ENCODE measurements at places on chromosomes 11 and 22.

- H3K4me1 ChIP-seq: peaks cover 19% of the 10 kb centered on the region
- H3K27ac ChIP-seq: no peak overlapping the region
These were observed 17.6 kb upstream of the CLPB start for GRCh38 chr11:72451831-72452376.

DNA sequence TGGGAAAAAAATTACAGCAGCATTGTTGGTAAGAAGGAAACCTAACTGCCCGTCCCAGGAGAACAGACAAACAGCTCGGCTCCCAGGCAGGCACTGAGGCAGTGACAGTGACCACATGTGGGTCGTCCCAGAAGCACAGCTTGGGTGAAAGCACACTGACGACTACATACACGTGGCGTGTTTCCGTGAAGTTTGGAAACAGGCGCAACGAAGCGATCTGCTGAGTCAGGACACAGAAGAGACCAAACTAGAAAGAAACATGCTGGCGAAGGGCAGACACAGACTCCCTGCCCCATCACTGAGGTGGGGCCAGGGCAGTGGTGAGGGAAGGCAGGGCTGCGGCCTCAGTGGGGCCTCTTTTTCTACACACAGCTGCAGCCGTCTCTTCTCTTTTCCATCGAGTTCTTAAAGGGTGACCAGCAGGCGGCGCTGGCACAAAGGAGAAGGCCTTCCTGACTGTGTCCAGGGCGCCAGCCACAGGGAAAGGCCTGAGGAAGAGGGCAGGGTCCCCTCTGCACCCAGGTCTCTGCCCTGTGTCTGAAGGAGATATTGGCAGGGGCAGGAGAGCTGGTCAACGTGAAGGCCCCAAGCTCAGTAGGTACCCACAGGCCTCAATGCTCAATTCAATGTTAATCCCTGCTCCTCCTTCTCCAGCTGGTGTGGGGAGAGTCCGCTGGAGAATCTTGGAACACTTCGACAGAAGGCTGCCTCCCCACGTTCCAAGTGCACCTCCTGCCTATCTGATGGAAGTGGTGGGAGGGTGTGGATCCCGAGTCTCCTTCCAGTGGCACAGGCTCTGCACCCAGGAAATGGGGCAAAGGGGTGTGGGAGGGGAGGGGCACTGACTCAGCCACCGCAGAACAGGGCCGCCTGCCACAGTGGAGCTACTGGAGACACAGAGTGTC, 19.9 kb downstream of the CARS1 start:
- no peak overlapping the region for H3K4me3 ChIP-seq
- H3K27me3 ChIP-seq: no peaks in the 10 kb centered on the region
- peaks cover 38% of the 10 kb centered on the region for H3K36me3 ChIP-seq
- no peak overlapping the region for H3K27ac ChIP-seq
- peaks cover under 1% of the 10 kb centered on the region for H3K4me1 ChIP-seq
- peak; percentile 88 for DNase-seq

DNA sequence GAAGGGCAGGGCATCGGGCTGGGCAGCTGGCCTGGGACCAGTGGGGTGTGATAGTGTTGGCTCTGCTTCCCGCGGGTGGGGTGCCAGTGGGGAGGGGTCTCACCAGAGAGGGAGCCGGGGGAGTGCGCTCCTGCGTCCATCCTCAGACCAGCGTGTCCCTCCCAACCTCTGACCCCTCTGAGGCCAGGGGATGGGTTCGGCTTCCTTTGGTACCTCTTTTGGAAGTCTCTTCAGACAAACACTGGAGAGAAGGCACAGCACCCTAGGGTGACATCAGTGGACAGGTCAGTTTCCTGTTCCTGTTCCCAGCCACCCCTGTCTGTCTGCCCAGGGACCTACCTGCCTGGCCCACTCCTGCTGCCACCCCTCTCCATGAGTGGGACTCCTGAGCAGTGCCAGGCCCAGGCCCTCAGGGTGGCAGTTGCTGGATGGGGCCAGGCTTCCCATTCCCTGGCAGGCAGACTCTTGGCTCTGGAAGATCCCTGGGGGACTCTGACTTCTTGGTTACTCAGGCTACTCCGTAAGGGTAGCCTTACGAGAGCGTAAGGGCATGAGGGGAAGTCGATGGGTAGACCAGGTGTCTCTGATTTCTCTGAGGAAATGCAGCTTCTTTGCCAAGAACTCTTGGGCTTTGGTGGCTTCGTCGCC, 2.6 kb downstream of the TAGLN start:
- H3K36me3 ChIP-seq: peaks cover 20% of the 10 kb centered on the region
- no peak overlapping the region for H3K27ac ChIP-seq
- peaks cover 81% of the 10 kb centered on the region for H3K4me1 ChIP-seq
- no peak for DNase-seq
- H3K27me3 ChIP-seq: peaks cover 7% of the 10 kb centered on the region
- H3K4me3 ChIP-seq: no peak overlapping the region

DNA sequence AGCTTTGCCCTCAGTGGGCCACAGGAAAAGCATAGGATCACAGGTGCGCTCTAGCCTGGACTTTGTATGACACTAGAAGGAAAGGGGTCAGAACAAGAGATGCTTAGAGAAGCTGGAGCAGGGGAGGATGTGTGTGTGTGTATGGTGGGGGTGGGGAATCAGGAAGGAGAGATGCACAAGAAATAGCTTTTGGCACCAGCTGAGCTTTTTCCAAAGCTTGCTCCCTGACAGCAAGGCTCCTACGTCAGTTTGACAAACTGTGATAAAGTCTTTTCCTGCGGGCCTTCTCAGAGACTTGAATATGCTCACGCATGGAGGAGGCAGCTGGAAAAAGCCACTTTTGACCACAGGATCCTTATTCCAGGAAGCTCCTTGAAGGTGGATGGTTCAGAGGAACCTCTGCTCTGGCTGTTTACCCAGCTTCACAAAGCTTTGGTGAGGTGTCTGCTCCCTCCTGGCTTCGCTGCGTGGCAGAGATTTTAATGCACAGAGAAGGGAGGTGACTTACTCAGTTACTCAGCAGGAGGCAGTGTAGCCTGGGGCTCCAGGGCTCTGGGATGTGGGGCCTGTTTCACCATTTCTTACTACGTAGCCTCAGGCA, 3.9 kb downstream of the CDC42EP1 start:
- no peak overlapping the region for H3K4me3 ChIP-seq
- H3K27me3 ChIP-seq: peaks cover 19% of the 10 kb centered on the region
- DNase-seq: no peak
- no peak overlapping the region for H3K27ac ChIP-seq
- no peaks in the 10 kb centered on the region for H3K36me3 ChIP-seq

GRCh38 chr11:19938866-19939265, 221.4 kb downstream of the DBX1 start:
- no peaks in the 10 kb centered on the region for H3K4me1 ChIP-seq
- no peaks in the 10 kb centered on the region for H3K27me3 ChIP-seq
- DNase-seq: no peak

DNA sequence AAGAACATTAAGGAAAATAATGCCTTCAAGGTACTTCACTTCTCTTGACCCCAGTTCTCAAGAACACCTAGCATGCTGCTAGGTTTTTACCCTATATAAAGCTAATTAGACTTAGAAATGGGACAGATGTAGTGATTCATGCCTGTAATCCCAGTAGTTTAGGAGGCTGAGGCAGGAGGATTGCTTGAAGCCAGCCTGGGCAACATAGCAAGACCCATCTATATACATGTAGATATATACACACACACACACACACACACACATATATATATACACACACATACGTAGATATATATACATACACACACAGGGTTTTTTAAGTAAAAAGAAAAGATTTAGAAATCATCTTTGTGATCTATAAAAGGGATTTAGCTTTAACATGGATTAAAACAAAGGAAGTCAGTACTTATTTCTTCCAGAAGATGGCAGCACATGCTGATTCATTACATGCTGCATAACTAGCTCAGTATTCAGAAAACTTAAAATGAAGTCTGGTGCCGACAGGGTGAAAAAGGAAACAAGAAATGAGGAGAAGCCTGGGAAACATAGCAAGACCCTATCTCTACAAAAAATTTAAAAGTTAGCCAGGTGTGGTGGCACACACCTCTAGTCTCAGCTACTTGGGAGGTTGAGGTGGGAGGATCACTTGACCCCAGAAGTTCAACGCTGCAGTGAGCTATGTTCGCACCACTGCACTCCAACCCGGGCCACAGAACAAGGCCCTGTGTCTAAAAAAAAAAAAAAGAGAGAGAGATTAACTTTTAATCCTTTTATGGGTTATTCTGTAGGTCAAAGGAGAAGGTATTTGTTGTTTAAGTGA, 28.5 kb upstream of the RBX1 start:
- H3K36me3 ChIP-seq: peaks cover 37% of the 10 kb centered on the region
- H3K27me3 ChIP-seq: no peaks in the 10 kb centered on the region
- DNase-seq: no peak
- H3K27ac ChIP-seq: no peak overlapping the region

GRCh38 chr11:75533896-75534258, 8.1 kb upstream of the GDPD5 start:
- no peaks in the 10 kb centered on the region for H3K36me3 ChIP-seq
- H3K4me1 ChIP-seq: peaks cover 49% of the 10 kb centered on the region
- no peak for DNase-seq
- no peak overlapping the region for H3K27ac ChIP-seq
- H3K27me3 ChIP-seq: peaks cover 23% of the 10 kb centered on the region

DNA sequence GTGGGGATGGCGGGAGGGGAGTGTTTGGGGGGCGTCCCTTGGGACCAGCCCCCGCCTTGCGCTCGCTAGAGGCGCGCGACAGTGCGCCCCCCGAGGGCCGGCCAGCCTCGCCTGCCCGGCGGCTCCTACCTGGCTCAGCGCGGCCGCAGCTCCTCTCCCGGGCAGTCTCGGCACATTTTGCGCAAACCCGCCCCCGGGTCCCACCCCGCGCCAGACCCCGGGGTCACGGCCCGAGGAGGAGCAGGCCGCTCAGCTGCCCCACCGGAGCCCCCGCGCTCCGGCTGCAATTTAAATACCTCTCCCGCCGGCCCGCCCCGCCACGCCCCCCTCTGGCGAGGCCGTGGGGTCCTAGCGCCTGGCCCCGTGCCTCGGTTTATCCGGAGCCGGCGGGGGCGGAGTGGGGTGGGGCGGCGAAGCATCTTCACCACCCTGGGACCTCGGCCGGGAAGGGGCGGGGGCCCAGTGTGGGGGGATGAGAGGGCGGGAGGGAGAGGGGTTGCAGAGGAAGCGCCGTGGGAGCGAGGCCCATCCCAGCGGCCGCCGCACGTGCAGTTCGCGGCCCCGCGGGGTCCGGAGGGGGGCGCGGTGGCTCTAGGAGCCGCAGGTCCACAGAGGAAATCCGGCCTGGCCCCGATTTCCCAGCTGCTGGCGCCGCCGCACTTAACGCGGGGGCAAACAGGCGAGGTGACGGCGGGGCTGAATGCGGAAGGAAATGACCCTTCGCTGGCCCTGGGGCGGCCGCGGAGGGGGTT, at the start of gene LRRC32:
Gene LRRC32 (minus strand): TSS at position 263 of the 752 bp plus-strand sequence. CDS start 4,793 bp downstream, outside the sequence.
- DNase-seq: peak; percentile 73
- no peak within 1 kb of the TSS for H3K27ac ChIP-seq
- peaks cover 64% of the 10 kb centered on the region for H3K4me1 ChIP-seq
- H3K27me3 ChIP-seq: peaks cover 23% of the 10 kb centered on the region
- H3K36me3 ChIP-seq: no peaks in the 10 kb centered on the region
- H3K4me3 ChIP-seq: peak within 1 kb of the TSS; percentile 81

GRCh38 chr11:42552786-42553185, 759.0 kb upstream of the API5 start:
- no peak overlapping the region for H3K4me3 ChIP-seq
- H3K36me3 ChIP-seq: no peaks in the 10 kb centered on the region
- peaks cover 4% of the 10 kb centered on the region for H3K27me3 ChIP-seq
- H3K27ac ChIP-seq: no peak overlapping the region
- H3K4me1 ChIP-seq: no peaks in the 10 kb centered on the region

- no peak overlapping the region for H3K27ac ChIP-seq
- H3K4me1 ChIP-seq: peaks cover 25% of the 10 kb centered on the region
- H3K4me3 ChIP-seq: no peak overlapping the region
- H3K27me3 ChIP-seq: no peaks in the 10 kb centered on the region
These were observed 44.6 kb upstream of the PPARA start for GRCh38 chr22:46105494-46106278.

DNA sequence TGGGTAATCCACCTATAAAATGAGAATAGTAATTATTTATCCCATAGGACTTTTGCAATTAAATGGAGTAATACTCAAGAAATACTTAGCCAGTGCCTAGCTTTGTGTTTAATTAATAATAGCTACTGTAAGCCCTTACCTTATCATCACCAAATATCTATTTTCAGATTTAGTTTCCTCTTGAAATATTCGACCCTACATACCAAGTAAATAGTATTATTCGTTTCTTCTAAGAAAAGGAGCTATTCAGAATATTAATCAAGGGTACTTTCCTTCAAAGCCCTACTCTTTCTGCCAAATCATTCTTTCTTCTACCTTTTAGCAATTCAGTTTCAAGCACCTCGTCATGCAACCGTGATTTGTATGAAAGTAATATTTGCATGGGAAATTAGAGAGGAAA, 6.7 kb downstream of the FBXO3 start:
- DNase-seq: no peak
- peaks cover 10% of the 10 kb centered on the region for H3K27me3 ChIP-seq
- H3K4me1 ChIP-seq: peaks cover 5% of the 10 kb centered on the region
- H3K27ac ChIP-seq: no peak overlapping the region

DNA sequence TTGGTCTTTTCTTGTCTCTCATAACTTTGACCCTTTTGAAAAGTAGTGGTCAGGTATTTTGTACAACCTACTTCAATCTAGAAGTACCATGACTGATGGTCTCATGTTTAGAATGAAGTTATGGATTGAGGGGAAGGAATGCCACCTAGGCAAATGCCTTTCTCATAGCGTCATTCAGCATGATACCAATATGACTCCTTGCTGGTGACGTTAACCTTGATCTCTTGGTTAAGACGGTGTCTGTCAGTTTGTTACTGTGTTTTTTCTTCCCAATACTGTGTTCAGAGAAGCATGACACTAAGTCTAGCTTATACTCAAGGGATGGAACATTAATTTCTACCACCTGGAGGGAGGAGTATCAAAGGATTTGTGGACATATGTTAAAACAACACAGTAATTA, 130.9 kb downstream of the KIF18A start:
- H3K27ac ChIP-seq: no peak overlapping the region
- H3K36me3 ChIP-seq: no peaks in the 10 kb centered on the region
- DNase-seq: no peak
- H3K4me1 ChIP-seq: peaks cover 49% of the 10 kb centered on the region

- H3K36me3 ChIP-seq: peaks cover 23% of the 10 kb centered on the region
- peaks cover 18% of the 10 kb centered on the region for H3K27me3 ChIP-seq
- no peak for DNase-seq
- H3K27ac ChIP-seq: peak overlapping the region; percentile 36
- no peak overlapping the region for H3K4me3 ChIP-seq
These were observed 26.1 kb upstream of the CABP7 start for GRCh38 chr22:29693671-29694070.

All from nephron progenitor cell (in vitro differentiated cells).